ENCODE measurements at places on chromosomes 5 and 9.
A peak's percentile ranks its signal among the peaks of the same experiment; 100 is the strongest.

GRCh38 chr5:168865968-168866367 is 286.8 kb upstream of the PANK3 start:
- no peak for DNase-seq
- peaks cover 3% of the 10 kb centered on the region for H3K27me3 ChIP-seq
- H3K36me3 ChIP-seq, result no peaks in the 10 kb centered on the region
- peaks cover 10% of the 10 kb centered on the region for H3K4me1 ChIP-seq

- H3K4me3 ChIP-seq, result no peak overlapping the region
- no peak overlapping the region for H3K27ac ChIP-seq
- no peak for DNase-seq
These were observed 522.6 kb upstream of the COX7C start for GRCh38 chr5:86095092-86095491.

GRCh38 chr5:14959399-14960119 is 88.0 kb upstream of the ANKH start:
- no peak overlapping the region for H3K4me3 ChIP-seq
- no peak overlapping the region for H3K27ac ChIP-seq

GRCh38 chr5:154221371-154221896 is 30.9 kb downstream of the GALNT10 start:
- H3K4me1 ChIP-seq, result no peaks in the 10 kb centered on the region
- H3K27me3 ChIP-seq, result no peaks in the 10 kb centered on the region
- no peak for DNase-seq
- H3K27ac ChIP-seq, result no peak overlapping the region
- H3K4me3 ChIP-seq, result no peak overlapping the region
- H3K36me3 ChIP-seq, result no peaks in the 10 kb centered on the region

- no peaks in the 10 kb centered on the region for H3K36me3 ChIP-seq
- no peak overlapping the region for H3K4me3 ChIP-seq
- no peak for DNase-seq
- H3K27me3 ChIP-seq, result no peaks in the 10 kb centered on the region
- H3K27ac ChIP-seq, result no peak overlapping the region
These were observed 159.1 kb downstream of the YIPF5 start for GRCh38 chr5:144011388-144011787.

GRCh38 chr9:85941622-85941940 is 635 bp downstream of the NAA35 start:
- DNase-seq, result no peak
- peak overlapping the region; percentile 85 for H3K4me3 ChIP-seq
- H3K27me3 ChIP-seq, result no peaks in the 10 kb centered on the region
- H3K27ac ChIP-seq, result peak overlapping the region; percentile 89
- peaks cover 14% of the 10 kb centered on the region for H3K36me3 ChIP-seq

GRCh38 chr9:68540712-68541535 is at the start of gene TMEM252:
Gene TMEM252 (minus strand): TSS chr9:68540883. CDS start chr9:68540814, 69 bp downstream.
- peak within 1 kb of the TSS; percentile 72 for H3K27ac ChIP-seq
- H3K4me1 ChIP-seq, result peaks cover 25% of the 10 kb centered on the region
- no peaks in the 10 kb centered on the region for H3K36me3 ChIP-seq
- H3K27me3 ChIP-seq, result no peaks in the 10 kb centered on the region

DNA sequence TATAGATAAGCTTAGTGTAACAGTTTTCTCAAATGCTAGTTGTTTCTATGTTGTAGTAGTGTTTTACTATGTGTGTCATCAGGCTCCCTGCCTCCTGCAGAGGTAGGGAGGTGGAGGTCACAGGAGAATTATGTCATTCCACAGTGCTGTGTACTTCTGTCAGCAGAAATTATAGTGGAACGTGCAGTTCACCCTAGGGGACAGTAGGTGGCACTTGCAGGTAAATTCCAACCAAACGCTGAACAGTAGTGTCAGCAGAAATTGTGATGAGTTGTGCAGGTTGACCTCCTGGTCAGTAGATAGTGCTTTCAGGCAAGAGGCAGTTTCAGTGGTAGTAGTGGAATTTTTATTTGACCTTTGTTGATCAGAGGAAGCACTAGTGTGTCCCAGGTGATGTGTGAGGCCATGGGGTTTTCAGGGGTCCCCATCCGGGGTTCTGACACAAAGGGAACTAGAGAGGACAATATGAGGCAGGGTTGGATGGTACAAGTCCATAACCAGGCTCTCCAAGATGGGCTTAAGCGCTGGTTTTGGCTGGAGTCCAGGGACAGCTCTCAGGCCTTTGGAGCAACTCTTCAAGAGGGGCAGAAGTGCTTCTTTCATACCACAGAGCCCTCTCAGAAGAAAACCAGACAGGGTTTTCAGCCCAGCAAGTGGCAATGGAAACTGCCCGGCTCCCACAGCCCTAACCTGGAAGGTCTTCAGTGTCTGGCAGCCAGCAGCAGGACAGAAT is 402.9 kb downstream of the CYLC2 start:
- no peak overlapping the region for H3K27ac ChIP-seq
- no peaks in the 10 kb centered on the region for H3K27me3 ChIP-seq
- no peaks in the 10 kb centered on the region for H3K4me1 ChIP-seq
- no peaks in the 10 kb centered on the region for H3K36me3 ChIP-seq

- peak; percentile 45 for DNase-seq
- no peaks in the 10 kb centered on the region for H3K27me3 ChIP-seq
- H3K4me1 ChIP-seq, result peaks cover 32% of the 10 kb centered on the region
- H3K27ac ChIP-seq, result peak overlapping the region; percentile 65
These were observed 27.9 kb downstream of the SPRY4 start for GRCh38 chr5:142296914-142297417.

GRCh38 chr5:169442403-169442874 is 141.1 kb upstream of the SPDL1 start:
- DNase-seq, result no peak
- no peak overlapping the region for H3K4me3 ChIP-seq
- H3K36me3 ChIP-seq, result no peaks in the 10 kb centered on the region
- H3K27ac ChIP-seq, result no peak overlapping the region
- H3K27me3 ChIP-seq, result no peaks in the 10 kb centered on the region

DNA sequence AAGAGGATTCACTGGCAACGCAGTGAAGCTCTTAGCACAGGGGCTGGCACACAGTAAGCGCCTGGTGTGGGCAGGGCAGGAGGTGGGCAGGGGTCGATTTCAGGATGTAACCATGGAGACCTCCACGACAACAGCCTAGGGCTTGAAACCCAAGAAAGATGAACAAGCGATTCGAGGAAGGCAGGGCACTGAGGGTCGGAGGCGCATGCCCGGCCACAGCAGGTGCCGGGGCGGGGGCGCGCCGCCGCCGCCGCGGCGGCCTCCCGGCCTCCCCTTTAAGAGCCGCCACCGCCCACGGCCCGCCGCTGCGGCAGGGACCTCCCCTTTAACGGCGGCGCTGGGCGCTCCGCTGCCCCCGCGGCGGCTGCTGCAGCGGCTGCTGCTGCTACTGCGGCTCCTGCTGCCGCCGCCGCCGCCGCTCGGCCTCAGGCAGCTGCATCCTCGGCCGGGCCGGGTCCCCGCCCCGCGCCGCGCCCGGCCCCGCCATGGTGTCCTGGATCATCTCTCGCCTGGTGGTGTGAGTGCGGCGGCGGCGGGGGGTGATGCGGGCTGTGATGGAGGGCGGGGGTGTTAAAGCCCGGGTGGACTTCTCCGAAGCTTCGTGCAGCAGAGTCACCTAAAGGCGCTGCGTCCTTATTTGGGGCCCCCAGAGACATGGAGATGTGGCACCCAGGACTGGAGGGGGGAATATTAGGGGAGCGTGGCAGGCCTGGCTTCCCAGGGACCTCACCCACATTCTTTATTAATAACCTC is at the start of gene REEP2:
Gene REEP2 (plus strand): TSS at position 334 of the 753 bp plus-strand sequence. CDS start 152 bp downstream, at position 486.
- H3K36me3 ChIP-seq, result peaks cover 29% of the 10 kb centered on the region
- H3K4me3 ChIP-seq, result peak within 1 kb of the TSS; percentile 37
- peaks cover 20% of the 10 kb centered on the region for H3K4me1 ChIP-seq

Data from large intestine (tissue), 12 donors.